ENCODE measurements at places on chromosomes 5 and 9. TPM values are rescaled to one million over a fixed set of nuclear protein-coding genes. Genes with fewer than 3 reads are reported as not detected.

GRCh38 chr5:35240892-35241291 is 10.6 kb upstream of the PRLR start:
- DNase-seq, result no peak

DNA sequence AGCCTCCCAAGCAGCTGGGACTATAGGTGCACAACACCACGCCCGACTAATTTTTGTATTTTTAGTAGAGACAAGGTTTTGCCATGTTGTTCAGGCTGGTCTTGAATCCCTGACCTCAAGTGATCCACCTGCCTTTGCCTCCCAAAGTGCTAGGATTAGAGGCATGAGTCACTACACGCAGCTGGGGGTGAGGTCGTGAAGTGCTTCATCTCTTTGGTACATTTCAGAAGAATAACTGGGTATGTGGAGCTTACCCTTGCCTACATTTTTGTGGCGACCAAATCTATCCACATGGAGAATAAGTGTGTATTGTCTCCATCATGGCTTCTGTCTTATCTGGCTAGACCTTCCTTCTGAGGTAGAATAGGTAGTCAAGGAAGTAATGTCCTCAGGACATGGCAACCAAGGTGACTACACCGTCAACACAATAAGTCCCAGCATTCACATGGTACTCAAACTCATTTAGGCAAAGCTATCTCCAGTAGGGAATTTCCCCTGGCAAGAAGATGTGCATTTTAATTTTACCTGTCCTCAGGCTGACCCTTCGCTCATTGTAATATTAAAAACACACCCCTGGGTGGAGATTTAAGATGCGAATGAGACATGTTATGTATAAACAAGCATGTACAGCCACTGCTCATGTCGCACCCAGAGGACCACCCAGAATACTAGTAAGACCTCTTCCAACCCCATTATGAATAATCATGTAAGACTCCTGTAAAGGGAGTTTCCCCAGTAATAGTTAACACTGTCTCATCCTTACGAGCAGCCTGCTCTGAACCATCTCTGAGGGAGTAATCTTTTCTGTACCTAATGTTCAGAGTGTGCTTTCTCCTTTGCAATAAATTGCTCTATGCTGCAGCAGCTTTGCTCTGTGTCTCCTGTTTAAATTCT is 1173.2 kb downstream of the TAF11L14 start:
- no peak for DNase-seq

- DNase-seq, result no peak
These were observed 273.5 kb downstream of the NR2F1-AS1 start for GRCh38 chr5:93307557-93307956.

GRCh38 chr5:52798938-52799337 is 11.2 kb downstream of the ITGA1 start:
- no peak for DNase-seq

GRCh38 chr5:4647955-4648354 is 492.2 kb upstream of the ADAMTS16 start:
- no peak for DNase-seq

NAIF1 gene
- 14.4 TPM for total RNA-seq

WDR31 gene
- 0.43 TPM for total RNA-seq

CATSPER3 gene
- 0.39 TPM for total RNA-seq

Data from CD8-positive, alpha-beta T cell (primary cell).